ENCODE measurements at places on chromosomes 3 and 15.

- DNase-seq = no peak
These were observed 71.8 kb downstream of the MINDY2 start for GRCh38 chr15:58842713-58843396.

GRCh38 chr15:27692438-27692837 lies 406.7 kb downstream of the OCA2 start:
- no peak for DNase-seq

DNA sequence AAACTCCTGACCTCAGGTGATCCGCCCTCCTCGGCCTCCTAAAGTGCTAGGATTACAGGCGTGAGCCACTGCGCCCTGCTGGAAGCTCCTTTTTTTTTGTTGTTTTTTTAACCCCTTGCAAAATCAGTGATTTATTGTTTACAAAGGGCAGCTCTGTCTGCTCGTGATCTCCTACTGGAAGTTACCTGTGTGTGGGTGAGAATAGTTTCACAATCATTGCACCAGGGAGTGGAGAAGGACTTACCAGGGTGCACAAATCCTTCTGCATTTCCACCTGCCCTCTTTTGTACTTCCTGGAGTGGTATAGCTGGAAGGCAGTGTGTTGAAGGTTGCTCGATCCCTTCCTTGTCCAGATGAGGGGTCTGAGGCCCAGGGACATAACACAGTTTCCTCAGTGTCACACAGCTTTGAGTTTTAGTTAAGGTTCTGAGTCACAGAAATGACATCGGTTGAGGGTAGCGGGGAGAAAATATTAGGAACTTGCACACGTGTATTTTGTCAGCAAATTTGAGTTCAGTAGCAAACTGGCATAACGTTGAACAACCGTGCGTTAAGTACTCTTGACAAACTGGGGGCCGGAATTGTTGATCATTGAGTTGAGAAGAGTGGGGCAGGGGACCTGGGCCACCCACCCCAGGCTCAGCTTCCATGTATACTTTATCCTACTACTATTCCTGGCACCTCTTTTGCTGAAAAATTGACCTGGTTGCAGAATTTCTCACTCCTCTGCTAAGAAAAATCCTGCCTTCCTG lies 11.3 kb upstream of the TRAK1 start:
- DNase-seq = no peak

DNA sequence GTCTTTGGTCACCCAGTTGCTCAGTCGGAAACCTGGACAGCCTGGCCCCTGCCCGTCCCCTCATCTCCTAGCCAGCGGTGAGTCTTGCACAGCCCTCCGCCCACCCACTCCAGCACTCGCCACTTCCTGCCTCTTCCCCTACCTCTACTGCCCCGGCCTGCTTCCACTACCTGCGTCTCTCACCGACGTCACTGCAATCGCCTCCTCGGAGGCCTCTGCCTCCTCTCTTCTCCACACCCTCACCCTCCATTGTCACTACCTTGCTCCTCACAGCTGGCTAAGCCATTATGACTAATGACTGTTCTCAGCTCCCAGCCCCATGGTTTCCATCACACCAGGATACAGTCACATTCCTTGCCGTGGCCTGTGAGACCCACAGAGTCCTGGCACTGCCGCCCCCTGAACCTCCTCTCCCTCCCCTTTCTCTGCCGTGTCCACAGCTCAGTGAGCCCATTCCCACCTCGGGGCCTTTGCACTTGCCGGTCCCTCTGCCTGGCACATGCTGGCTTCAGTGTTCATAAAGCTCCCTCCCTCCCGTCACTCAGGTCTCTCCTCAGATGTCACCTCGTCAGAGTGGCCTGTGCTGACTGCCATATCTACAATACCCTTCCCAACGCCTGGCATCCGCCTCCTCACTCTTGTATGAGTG lies 104.8 kb downstream of the FBLN2 start:
- no peak for DNase-seq

GRCh38 chr3:136149667-136150066 lies 46.5 kb downstream of the MSL2 start:
- DNase-seq = peak; percentile 51

- no peak for DNase-seq
These were observed 136.0 kb downstream of the MECOM start for GRCh38 chr3:169527507-169527906.

DNA sequence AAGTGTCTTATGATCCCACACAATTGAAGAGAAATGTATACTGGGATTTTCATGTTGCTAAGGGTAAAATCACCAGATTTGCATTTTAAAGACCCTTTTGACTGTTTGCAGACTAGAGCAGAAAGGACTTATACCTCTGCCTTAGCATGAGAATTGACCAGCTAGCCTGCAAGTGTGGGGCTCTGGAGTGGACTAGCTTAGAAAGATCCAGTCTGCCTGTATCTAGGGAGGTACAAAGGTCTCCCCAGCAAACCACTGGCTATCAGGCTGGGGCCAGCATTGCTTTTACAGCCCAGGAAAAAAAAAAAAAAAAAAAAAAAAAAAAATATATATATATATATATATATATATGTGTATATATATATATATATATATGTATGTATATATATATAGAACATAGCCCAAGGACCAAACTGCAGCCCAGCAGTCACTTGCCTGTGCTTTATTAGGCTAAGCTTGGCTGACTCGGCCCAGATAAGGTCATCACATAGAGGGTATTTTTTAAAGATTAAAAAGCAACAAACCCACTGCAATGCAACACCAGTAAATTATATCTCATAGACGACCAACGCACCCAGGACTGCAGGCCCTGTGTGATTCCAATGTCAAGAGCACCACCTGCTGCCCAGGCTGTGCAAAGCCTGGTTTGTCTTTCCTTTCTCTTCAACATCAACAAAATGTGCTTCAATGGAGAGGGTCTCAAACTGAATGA lies 63.7 kb downstream of the DCLK3 start:
- DNase-seq = peak; percentile 78

DNA sequence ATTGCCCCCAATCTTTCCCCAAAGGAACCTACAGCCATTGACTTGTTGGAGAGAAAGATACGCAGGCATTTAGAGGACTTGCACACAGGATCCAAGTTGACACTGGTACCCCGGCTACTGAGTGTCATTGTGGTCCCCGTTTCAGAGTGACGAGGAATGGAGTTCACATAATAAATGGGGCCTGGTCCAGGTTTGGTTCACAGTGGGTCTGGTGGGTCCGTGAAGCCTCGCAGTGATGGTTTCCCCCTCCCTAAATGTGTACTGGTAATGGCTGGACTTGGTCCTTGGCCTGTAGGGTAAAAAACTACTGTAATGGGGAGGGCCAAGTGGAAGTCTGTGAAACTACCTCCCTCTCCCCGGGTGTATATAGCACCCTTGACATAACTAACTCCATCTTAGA lies 232.1 kb upstream of the LYSMD4 start:
- no peak for DNase-seq

DNA sequence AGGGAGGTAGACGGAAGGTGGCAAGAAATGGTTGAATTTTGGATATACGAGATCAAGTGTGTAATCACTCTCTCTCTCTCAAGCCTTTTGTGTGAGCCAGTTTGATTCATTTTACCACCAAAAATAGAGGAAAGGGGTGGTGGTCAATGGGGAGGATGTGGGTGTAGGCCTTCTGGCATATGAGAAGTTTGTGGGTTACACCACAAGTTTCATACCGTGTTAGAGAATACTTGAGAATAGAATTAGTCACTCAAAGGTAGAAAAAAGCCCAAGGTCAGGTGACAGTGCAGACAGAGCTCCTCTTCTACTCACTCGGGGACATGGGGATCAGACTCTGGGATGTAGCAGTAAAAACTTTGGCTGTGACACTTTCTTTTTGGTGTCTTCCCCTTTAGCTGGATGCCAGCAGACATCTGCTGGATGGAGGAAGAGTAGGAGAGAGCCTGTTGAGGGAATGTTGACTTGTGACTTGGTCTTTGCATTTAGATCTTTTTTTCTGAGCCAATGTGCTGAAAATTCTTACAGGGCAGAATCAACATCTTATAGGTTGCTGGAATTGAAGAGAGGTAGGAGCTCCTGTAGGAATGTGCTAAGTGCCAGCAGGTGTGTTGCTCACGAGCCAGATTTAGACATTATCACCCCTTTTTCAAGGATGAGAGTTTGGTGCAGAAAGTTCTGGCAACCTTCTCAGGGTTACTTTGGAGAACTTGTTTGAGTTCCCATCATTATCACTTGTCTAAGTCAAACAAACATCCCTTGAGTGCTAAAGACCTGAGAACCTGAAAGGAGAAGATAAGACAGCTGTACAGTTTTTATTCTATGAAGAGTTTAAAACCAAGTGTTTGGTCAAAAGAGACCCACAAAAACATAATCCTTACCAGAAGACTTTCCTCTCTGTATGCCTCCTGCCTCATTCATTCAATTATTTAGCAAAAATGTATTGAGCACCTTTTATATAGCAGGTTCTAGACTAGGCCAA lies 43.9 kb upstream of the RYK start:
- no peak for DNase-seq

DNA sequence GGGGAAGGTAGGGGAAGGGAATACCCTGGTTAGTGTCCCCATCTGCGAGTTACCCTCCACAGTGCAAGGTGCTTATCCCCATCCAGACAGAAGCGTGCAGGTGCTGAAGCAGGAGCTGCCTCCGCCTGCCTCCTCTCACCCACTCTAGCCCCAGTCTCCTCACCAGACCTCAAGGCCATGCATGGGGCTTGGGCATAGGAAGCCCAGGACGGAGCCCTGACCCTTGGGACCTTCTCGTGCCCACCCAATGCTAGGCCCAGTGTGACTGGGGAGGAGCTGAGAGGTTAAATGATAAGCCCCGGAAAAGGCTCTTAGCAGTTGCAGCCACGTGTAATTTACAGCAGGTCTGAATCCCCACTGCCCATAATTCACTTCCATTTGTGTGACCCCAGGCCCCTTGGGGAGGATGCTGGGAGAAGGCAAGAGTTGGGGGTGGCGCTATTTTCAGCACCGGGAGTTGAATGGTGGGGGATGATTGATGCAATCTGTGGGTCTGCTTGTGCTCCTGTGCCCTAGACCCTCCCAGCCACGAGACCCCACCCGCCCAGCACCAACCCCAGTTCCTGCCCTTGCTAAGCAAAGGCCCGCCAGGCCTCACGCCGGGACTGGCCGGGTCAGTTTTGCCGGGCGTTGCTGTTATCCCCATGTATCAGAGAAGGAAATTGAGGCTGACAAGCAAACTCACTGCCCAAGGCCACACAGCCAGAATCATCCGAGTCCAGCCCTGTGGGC lies 14.5 kb upstream of the PLXND1 start:
- no peak for DNase-seq

GRCh38 chr15:27601239-27601960 lies 497.7 kb downstream of the OCA2 start:
- peak; percentile 15 for DNase-seq

GRCh38 chr15:31869686-31870307 lies 160.5 kb upstream of the CHRNA7 start:
- peak; percentile 1 for DNase-seq
